ENCODE measurements at places on chromosomes 7 and 10. TPM values are rescaled to one million over a fixed set of nuclear protein-coding genes. Genes with fewer than 3 reads are reported as not detected.

KCNIP2 gene
- total RNA-seq = 1.8 TPM

ACBD7 gene
- total RNA-seq = 0.74 TPM

NKX1-2 gene
- total RNA-seq = not detected

SP8 gene
- total RNA-seq = not detected

SH2D4B gene
- total RNA-seq = 0.19 TPM

PYROXD2 gene
- total RNA-seq = 9.5 TPM

MOGAT3 gene
- total RNA-seq = not detected

PTPRZ1 gene
- not detected for total RNA-seq

PCLO gene
- 0.03 TPM for total RNA-seq

GRM3 gene
- 0.21 TPM for total RNA-seq

NUPR2 gene
- not detected for total RNA-seq

SFRP5 gene
- total RNA-seq = not detected

CROT gene
- 8.4 TPM for total RNA-seq

GFRA1 gene
- total RNA-seq = 0.05 TPM

ENTPD1 gene
- 192 TPM for total RNA-seq

HOXA1 gene
- total RNA-seq = not detected

HYAL4 gene
- 0.37 TPM for total RNA-seq

CLCN1 gene
- not detected for total RNA-seq

DNA sequence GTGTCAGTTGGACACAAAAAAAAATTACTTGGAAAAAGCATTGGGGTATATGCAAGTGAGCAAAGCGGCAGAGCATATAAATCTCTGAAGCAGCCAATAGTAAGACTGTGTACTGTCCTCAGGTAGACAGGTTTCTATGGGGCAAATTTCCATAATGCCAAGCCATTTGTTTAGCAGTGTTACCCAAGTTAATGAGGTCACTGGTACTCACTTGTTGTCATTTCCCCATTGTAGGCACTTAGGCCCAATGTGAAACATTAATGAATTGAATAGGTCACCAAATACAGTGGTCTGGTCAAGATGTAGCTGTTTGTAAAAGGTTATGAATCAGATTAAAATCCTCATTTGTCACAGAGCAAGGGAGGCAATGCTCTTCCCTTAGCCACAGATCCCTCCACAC is 27.5 kb downstream of the HOXA1 start:
- H3K27me3 ChIP-seq = no peaks in the 10 kb centered on the region
- H3K4me1 ChIP-seq = no peaks in the 10 kb centered on the region
- no peak overlapping the region for H3K27ac ChIP-seq
- no peak for DNase-seq
- H3K36me3 ChIP-seq = no peaks in the 10 kb centered on the region
- H3K4me3 ChIP-seq = no peak overlapping the region

GRCh38 chr7:84693483-84693882 is 493.4 kb downstream of the SEMA3D start:
- no peak overlapping the region for H3K4me3 ChIP-seq
- no peak overlapping the region for H3K27ac ChIP-seq
- no peaks in the 10 kb centered on the region for H3K36me3 ChIP-seq
- H3K27me3 ChIP-seq = no peaks in the 10 kb centered on the region

- no peaks in the 10 kb centered on the region for H3K4me1 ChIP-seq
- no peaks in the 10 kb centered on the region for H3K27me3 ChIP-seq
- H3K27ac ChIP-seq = no peak overlapping the region
- no peak overlapping the region for H3K4me3 ChIP-seq
- no peak for DNase-seq
Observed at GRCh38 chr7:79782256-79782655, 328.8 kb upstream of the MAGI2 start.

GRCh38 chr10:110784198-110784597 is 87.5 kb upstream of the PDCD4 start:
- H3K36me3 ChIP-seq = no peaks in the 10 kb centered on the region
- H3K27me3 ChIP-seq = no peaks in the 10 kb centered on the region
- no peak overlapping the region for H3K4me3 ChIP-seq
- H3K4me1 ChIP-seq = no peaks in the 10 kb centered on the region
- DNase-seq = no peak

GRCh38 chr10:79068203-79068561 is 584 bp upstream of the ZMIZ1 start:
- H3K27me3 ChIP-seq = peaks cover 3% of the 10 kb centered on the region
- no peaks in the 10 kb centered on the region for H3K36me3 ChIP-seq
- no peak for DNase-seq
- peak overlapping the region; percentile 84 for H3K4me3 ChIP-seq
- no peak overlapping the region for H3K27ac ChIP-seq

DNA sequence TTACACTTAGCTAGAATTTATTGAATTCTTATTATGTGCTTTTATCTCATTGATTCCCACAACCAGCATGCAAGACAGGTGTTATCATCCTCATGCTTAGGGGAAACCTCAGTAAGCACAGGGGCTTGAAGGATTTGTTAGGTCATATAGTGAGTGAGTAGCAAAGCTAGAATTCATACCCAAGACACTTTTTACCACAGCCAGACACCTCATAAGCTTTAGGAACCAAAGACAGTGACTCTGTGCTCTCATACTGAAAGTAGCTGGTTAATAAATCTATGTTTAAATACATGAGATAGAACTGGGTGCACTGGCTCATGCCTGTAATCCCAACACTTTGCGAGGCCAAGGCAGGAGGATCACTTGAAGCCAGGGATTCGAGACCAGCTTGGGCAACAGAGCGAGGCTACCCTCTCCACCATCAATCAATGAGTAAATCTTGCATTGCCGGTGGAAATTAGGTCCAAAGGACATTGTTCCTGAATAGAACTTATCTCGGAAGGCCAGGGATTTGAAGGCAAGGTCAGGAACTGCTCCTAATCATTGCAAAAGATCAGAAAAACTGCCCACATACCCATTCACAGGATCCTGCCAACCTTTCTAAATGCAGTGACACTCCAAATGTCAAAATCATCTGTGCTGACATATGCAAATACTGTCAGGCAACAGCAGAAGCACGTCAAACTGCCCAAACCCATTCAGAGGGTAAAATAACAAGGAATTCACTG is 523.5 kb downstream of the PARD3 start:
- H3K27ac ChIP-seq = no peak overlapping the region
- H3K27me3 ChIP-seq = no peaks in the 10 kb centered on the region
- peak; percentile 28 for DNase-seq
- no peak overlapping the region for H3K4me3 ChIP-seq
- H3K4me1 ChIP-seq = no peaks in the 10 kb centered on the region

GRCh38 chr7:15487896-15488295 is 73.9 kb downstream of the AGMO start:
- H3K27ac ChIP-seq = no peak overlapping the region
- no peak overlapping the region for H3K4me3 ChIP-seq
- no peaks in the 10 kb centered on the region for H3K27me3 ChIP-seq
- H3K36me3 ChIP-seq = no peaks in the 10 kb centered on the region

- H3K4me3 ChIP-seq = no peak overlapping the region
- no peaks in the 10 kb centered on the region for H3K27me3 ChIP-seq
- H3K27ac ChIP-seq = no peak overlapping the region
- no peaks in the 10 kb centered on the region for H3K36me3 ChIP-seq
Observed at GRCh38 chr10:29057822-29058331, 231.0 kb upstream of the LYZL1 start.

DNA sequence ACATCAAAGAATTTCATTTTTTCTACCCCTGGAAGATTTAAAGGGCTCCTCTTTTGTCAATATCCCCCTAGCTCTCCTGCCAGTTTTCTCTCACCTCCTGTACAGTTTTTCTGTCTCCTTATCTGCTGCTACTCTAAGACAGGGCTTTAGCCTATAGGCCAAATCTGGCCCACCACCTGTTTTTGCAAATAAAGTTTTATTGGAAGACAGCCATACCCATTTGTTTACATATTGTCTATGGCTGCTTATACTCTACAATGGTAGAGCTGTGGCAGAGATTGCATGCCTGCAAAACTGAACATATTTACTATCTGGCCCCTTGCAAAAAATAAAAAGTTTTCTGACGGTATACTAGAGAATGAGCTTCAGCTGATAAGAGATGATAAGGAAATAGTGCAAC is 37.4 kb upstream of the GARS1 start:
- H3K4me1 ChIP-seq = no peaks in the 10 kb centered on the region
- H3K27me3 ChIP-seq = no peaks in the 10 kb centered on the region
- DNase-seq = no peak
- H3K36me3 ChIP-seq = peaks cover 5% of the 10 kb centered on the region

DNA sequence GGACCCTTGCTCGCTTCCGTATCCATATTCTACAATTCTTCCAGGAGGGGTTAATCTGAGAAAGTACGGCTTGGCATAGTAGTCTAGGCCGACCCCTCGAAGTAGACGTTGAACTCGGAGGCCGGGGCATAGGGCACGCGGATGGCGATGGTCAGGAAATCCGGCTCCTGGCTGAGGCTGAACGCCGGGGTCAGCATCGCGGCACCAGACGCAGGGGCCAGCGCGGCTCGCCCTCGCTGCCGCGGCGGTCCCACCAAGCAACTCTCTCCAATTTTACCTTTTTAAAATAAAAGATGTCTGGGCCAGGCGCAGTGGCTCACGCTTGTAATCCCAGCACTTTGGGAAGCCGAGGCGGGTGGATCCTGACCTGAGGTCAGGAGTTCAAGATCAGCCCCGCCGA is 7.3 kb upstream of the SGMS1 start:
- no peaks in the 10 kb centered on the region for H3K27me3 ChIP-seq
- DNase-seq = no peak
- H3K36me3 ChIP-seq = no peaks in the 10 kb centered on the region
- no peaks in the 10 kb centered on the region for H3K4me1 ChIP-seq

GRCh38 chr10:108850138-108850854 is 1073.0 kb downstream of the XPNPEP1 start:
- peaks cover 16% of the 10 kb centered on the region for H3K4me1 ChIP-seq
- no peaks in the 10 kb centered on the region for H3K27me3 ChIP-seq
- no peak overlapping the region for H3K27ac ChIP-seq
- no peaks in the 10 kb centered on the region for H3K36me3 ChIP-seq

GRCh38 chr10:71737834-71738197 is 18.2 kb upstream of the C10orf105 start:
- no peaks in the 10 kb centered on the region for H3K27me3 ChIP-seq
- no peak overlapping the region for H3K27ac ChIP-seq
- peaks cover 18% of the 10 kb centered on the region for H3K4me1 ChIP-seq
- no peaks in the 10 kb centered on the region for H3K36me3 ChIP-seq
- no peak overlapping the region for H3K4me3 ChIP-seq
- DNase-seq = no peak

GRCh38 chr7:1403638-1404459 is 55.4 kb downstream of the MICALL2 start:
- no peak for DNase-seq
- H3K27me3 ChIP-seq = peaks cover 3% of the 10 kb centered on the region
- H3K36me3 ChIP-seq = no peaks in the 10 kb centered on the region
- no peaks in the 10 kb centered on the region for H3K4me1 ChIP-seq
- no peak overlapping the region for H3K27ac ChIP-seq

GRCh38 chr7:74130518-74130917 is 43.6 kb upstream of the EIF4H start:
- no peaks in the 10 kb centered on the region for H3K36me3 ChIP-seq
- no peak overlapping the region for H3K4me3 ChIP-seq
- no peaks in the 10 kb centered on the region for H3K27me3 ChIP-seq
- DNase-seq = no peak
- H3K4me1 ChIP-seq = no peaks in the 10 kb centered on the region
- no peak overlapping the region for H3K27ac ChIP-seq

DNA sequence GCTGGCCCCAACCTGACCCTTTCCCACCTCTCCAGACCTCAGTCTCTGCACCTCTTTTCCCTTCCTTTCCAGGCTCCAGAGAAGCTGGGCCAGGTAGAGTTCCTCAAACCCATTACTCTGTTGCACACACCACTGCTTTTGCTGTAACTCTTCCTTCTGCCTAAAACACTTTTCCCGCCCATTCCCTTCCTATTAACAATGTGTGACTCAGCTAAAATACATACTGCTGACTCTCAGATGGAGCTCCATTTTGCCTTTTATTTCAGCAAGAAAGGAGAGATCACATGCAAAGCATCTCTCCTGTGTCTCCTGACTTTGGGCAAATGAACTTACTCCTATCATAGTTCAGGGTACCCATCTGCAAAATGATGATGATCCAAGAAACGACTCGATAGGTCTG is 201.0 kb downstream of the CALN1 start:
- H3K27me3 ChIP-seq = no peaks in the 10 kb centered on the region
- no peak for DNase-seq
- no peak overlapping the region for H3K27ac ChIP-seq
- no peaks in the 10 kb centered on the region for H3K4me1 ChIP-seq
- no peaks in the 10 kb centered on the region for H3K36me3 ChIP-seq

DNA sequence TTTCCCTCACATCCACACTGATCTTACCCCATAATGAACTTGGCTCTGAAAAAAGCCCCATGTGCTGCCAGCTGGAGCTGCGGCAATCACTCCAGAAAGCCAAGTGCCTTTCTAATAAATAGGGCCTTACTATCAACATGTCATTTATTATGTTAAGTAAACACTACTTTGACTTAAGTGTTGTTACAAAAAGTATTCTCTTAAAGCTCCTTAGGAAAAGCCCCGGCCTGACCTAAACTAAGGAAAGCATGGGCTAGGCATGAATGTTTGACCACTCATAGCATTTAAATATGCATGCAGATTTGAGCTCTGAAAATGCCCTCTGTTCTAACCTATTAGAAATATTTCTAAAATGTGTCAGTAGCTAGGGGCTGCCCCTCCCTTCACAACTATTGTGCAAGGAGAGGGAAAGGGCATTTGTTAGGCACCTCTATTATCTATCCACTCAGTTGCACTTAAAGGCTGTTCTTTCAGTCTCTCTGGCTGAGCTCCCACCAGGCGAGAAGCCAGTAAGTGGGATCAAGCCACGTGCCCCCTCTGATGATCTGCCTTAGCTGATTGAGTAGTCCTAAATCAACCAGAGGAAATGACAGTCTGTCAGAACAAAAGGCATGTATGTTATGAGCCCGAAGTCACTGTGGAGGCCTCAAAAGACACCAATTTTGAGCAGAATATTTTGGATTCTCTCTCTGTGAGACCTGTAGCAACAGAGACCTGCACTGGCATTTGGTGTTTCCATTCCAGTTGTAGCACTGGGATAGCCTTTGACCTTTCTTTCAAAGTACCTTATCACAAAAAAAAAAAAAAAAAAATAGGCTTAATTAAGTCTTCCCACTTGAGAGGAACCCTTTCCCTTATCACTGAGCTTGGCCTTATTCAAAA is 77.1 kb downstream of the ITGB8 start:
- H3K36me3 ChIP-seq = no peaks in the 10 kb centered on the region
- DNase-seq = no peak
- H3K27ac ChIP-seq = no peak overlapping the region
- H3K4me3 ChIP-seq = no peak overlapping the region
- H3K27me3 ChIP-seq = no peaks in the 10 kb centered on the region

GRCh38 chr10:34528320-34528719 is 286.8 kb downstream of the PARD3 start:
- no peak overlapping the region for H3K4me3 ChIP-seq
- H3K27ac ChIP-seq = no peak overlapping the region
- no peaks in the 10 kb centered on the region for H3K27me3 ChIP-seq

GRCh38 chr10:110074298-110074697 is 66.5 kb downstream of the ADD3 start:
- H3K27ac ChIP-seq = peak overlapping the region; percentile 87
- no peaks in the 10 kb centered on the region for H3K36me3 ChIP-seq
- no peak overlapping the region for H3K4me3 ChIP-seq
- peaks cover 52% of the 10 kb centered on the region for H3K4me1 ChIP-seq
- no peak for DNase-seq
- no peaks in the 10 kb centered on the region for H3K27me3 ChIP-seq

GRCh38 chr7:107398161-107398560 is 71.7 kb upstream of the GPR22 start:
- H3K27ac ChIP-seq = no peak overlapping the region
- H3K4me1 ChIP-seq = no peaks in the 10 kb centered on the region
- DNase-seq = no peak
- no peaks in the 10 kb centered on the region for H3K27me3 ChIP-seq
